Fibroblast of the aortic adventitia (primary cell): ENCODE measurements at places on chromosomes 7 and 10. TPM values are rescaled to one million over a fixed set of nuclear protein-coding genes. Genes with fewer than 3 reads are reported as not detected.

GRCh38 chr7:101973130-101973529 lies 155.7 kb downstream of the CUX1 start:
- no peak for DNase-seq

Gene ITPRID1
- not detected in 2 replicates for total RNA-seq

DNA sequence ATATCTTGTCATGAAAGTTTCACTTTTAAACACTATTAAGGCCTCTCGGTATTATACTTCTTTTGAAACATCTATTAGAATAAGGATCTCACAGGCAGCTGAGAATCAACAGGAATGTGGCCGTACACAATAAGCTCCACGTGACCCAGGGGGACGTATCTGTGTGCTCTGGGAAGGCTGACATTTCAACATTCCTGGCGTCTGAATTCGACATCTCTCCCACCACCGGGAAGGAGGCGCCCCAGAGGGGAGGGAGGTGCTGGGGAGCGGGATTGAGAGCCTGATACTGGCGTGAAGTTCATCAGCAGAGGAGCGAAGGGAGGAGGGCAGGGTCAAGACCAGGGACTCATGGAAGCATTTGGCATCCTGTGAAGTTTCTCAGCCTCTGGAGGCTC lies 401.3 kb downstream of the DNAJB6 start:
- no peak for DNase-seq

Gene PVRIG
- total RNA-seq: not detected in 2 replicates

- no peak for DNase-seq
These were observed 926.3 kb downstream of the NRG3 start for GRCh38 chr10:82801289-82801688.

DNA sequence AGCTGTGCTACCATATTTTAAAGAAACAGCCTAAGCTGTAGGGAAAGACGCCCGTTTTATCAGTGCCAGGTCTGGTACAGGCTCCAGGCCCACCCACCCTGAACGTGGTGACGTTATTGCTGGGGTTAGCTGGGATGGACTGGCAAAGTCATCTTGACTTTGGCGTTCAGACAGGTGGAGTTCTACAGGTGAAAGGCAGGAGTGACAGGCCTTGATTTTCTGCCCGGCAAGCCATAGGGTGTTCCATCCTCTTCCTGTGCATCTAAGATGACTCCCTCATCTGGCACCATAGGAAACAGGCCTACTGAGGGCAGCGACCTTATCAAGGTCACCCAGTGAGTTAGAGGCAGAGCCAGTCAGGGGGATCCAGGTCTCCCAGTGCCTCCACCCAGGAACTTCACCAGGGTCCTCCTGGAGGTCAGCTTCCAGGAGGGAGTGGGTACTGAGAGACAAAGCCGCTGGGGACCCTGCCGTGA lies 41.6 kb downstream of the HK1 start:
- DNase-seq: no peak

DNA sequence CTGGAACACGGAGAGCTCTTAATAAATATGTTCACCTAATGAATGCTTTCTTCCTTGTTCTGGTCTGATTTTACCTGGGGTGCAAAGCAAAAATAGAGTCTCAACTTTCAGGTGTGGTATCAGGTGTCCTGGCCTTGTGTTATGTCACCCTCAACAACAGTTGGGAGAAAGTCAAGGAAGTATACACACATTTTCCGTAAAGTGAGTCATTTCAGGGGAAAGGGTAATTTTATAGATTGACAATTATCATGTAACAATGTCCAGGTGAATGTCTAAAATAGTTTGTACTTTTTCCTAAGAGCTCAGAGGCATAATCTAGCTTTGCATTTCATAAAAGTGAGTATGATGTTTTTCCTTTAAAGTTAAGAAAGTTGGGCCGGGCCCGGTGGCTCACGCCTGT lies 287.4 kb downstream of the SKIDA1 start:
- DNase-seq: no peak

Gene CALML5
- not detected in 2 replicates for total RNA-seq

- DNase-seq: no peak
These were observed 103.5 kb downstream of the ADARB2 start for GRCh38 chr10:1633783-1634182.

Gene CALCR
- total RNA-seq: not detected in 2 replicates

Gene TUBAL3
- total RNA-seq: not detected in 2 replicates

DNA sequence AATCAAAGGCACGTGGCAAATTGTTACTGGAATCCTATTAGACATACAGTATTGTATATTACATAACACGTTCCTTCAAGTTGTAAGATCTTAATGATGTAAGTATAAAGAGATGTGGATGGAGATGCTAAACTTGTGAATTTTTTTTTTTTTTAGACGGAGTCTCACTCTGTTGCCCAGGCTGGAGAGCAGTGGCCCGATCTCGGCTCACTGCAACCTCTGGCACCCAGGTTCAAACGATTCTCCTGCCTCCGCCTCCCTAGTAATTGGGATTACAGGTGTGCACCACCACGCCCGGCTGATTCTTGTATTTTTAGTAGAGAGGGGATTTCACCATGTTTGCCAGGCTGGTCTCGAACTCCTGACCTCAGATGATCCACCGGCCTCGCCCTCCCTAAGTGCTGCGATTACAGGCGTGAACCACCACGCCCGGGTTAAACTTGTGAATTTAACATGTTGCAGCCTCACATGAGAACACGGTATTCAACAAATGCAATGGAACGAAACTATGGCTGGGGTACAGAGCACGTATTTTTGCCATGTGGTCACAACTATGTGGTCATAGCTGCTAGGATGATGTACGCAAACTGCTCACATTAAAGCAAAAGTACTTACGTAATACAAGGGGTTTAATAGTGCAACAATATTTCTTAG lies 818 bp upstream of the SUPV3L1 start:
- DNase-seq: no peak

Gene MET
- 7.5 and 24.1 TPM in 2 replicates for total RNA-seq

DNA sequence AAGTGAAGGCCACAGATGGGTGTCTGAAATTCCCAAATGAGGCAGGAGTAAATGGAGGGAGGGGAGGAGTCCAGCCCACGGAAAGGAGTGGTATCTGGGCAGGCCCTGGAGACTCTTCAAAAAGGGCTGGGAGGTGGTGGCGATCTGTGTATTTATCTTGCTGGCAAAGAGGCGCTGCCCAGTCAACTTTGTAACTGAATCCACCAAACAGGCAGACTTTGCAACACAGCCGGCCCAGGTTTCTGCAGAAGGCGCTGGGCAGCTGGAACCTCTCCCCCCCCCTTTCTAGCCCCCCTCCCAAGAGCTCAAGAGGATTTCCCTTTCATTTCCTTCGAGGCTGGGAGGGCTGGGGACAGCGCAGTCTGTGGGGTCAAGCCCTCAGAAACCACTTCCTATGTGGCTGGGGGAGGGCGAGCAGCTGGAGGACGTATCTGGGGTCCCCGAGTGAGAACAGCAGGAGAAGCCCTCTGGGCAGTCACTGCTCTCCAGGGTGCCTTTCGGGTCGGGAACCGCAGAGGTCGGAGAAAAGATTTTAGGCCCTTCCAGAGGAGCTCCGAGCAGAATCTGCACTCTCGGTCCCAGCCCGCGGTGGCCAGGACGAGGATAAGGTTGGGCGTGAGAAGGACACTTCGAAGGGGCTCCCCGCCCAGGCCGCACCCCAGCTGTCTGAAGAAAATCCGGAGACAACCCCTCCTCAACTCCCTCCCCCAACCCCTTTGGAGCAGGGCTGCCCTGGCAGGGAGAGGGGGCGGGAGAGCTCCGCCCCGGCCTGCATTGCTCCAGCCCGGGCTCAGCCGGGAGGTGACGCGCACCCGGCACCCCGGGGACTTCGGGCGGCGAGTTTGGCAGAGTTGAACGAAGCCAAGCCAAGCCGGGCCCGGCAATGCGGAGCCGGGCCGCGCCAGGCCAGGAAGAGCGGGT lies 965 bp downstream of the ZCCHC24 start:
- peak; percentile 67 for DNase-seq

- DNase-seq: no peak
These were observed 8.7 kb downstream of the HIPK2 start for GRCh38 chr7:139769066-139769465.

DNA sequence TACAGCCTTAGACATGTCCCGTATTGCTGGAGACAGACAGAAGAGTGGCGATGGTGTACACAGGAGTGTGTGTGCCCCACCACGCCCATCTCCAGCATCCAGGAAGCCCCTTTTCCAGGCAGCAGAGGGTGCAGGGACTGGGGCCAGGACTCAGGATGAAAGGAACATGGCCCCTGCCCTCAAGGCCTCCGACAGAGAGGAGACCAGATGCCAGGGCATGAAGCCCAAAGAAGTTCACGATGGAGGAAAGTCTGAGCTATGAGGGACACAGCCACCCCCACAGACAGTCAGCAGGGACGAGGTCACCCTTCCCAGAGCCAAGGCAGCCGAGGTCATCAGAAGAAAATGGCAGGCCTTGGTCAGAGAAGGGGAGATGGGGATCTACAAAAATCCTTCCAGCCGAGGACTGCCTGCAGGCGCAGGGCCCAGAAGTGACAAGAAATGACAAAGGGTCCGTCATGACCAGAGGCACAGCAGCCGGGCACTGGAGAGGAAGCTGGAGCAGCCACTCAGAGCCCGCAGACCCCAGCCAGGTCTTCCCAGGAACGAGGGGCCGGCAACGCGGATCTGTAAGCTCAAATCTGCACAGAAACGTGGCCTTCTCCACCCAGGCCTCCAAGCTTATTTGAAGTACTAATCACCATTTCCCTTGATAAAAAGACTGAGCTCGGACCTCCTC lies 78.7 kb upstream of the PPP2R2D start:
- DNase-seq: no peak

Gene JCAD
- total RNA-seq: 2.3 and 27.9 TPM in 2 replicates

DNA sequence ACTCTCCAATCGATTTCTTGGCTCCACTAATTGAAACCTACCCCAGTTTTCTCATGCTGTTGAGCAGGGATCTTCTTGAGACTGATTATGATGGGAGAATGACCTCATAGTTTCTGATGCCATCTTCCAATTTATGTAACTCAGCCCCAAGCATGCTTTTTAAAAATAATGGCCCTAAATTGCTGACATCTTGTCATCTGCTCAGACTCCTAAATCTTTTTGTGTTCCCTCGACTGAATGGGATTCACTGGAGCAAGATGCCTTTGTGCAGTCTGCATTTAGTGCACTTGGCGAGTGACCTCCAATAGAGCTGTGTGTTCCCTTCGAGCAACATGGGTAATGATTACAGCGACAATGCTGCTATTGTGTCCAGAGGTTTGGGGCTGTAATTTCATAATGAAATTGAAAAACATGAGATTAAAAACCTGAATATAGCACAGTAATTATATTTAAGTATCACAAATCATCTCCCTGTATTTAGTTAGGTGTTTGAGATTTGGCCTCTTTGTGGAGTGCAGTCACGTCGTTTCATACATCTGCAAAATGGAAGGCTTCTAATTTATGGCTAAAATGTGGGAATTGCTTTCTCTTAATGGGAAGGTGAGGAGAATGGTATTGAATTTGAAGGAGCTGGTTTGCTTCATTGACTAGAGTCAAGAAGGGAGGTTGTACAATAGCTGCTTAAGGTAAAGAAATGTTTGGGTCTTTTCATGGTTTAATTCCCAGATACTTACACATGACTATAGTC lies 192.9 kb downstream of the AUTS2 start:
- DNase-seq: no peak

DNA sequence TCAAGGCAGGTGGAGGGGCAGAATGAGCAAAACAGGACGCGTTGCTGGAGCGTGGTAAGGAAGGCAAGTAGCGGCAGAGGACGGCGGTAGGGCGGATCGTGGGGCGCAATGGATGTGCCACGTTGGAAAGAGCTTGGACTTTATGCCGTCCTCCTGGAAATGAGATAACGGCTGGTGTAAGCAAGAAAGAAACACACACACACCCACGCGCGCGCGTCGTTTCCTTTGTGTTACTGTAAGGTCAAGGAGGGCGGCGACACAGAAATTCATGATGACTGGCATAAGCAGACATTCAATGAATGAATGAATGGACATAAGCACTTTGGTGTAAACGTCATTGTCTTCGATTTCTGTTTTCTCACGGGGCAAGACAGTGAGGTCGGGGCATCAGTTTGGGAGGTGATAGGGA lies 683 bp upstream of the ENTPD7 start:
- DNase-seq: peak; percentile 47

- DNase-seq: no peak
These were observed 86.7 kb downstream of the VWDE start for GRCh38 chr7:12316925-12317324.

Gene LIPN
- total RNA-seq: not detected in 2 replicates

GRCh38 chr10:90847436-90847835 lies 10.4 kb downstream of the HTR7 start:
- peak; percentile 75 for DNase-seq

- no peak for DNase-seq
These were observed 534.0 kb upstream of the FOXK1 start for GRCh38 chr7:4147926-4148620.

Gene PDGFA
- total RNA-seq: 4.1 and 20.3 TPM in 2 replicates

Gene AKR1E2
- 1.3 and 4.6 TPM in 2 replicates for total RNA-seq

Gene FAM25G
- total RNA-seq: not detected in 2 replicates

Gene FRMD4A
- 32.1 and 42.4 TPM in 2 replicates for total RNA-seq

Gene FFAR4
- not detected in 2 replicates for total RNA-seq

Gene FAM25C
- total RNA-seq: not detected in 2 replicates

GRCh38 chr10:68897336-68897741 lies 3.8 kb upstream of the DDX50 start:
- peak; percentile 84 for DNase-seq

DNA sequence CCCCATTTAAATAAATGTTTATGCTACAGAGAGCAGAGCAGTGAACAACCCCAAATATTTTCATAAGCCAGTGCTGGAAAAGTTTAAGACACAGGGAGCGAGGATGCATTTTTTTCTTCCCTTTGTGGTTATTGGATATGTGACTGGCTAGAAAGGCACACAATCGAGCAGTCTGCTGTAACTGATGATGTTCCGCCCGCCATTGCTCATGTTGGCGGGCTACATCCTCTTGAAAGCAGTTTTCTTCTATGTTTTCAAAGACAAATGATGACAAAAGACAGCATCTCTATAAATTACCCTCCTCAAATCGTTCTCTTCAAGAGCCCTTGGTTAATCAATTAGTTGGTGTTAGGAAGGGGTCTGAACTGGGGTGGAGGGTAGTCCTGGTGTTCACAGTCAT lies 269.8 kb downstream of the SKAP2 start:
- DNase-seq: no peak

GRCh38 chr10:82331716-82332115 lies 456.7 kb downstream of the NRG3 start:
- no peak for DNase-seq

Gene CALML3
- not detected in 2 replicates for total RNA-seq

DNA sequence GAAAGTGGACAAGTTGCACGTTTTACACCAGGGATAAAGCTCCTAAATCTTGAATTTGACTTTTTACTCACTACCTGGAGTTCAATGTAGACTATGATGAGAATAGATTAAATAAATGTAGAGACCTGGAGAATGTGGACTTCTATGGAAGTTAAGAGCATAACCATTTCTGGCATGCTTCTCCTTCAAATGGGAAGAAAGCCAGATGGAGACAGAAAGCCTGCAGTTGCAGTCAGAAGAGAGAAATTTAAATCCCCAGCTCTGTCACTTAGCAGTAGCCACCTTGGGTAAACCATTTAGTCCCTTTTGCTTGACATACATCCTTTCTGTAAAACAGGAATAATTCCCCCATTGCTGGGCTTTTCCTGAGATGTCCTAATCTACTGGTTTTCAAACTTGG lies 355.3 kb upstream of the AUTS2 start:
- no peak for DNase-seq

DNA sequence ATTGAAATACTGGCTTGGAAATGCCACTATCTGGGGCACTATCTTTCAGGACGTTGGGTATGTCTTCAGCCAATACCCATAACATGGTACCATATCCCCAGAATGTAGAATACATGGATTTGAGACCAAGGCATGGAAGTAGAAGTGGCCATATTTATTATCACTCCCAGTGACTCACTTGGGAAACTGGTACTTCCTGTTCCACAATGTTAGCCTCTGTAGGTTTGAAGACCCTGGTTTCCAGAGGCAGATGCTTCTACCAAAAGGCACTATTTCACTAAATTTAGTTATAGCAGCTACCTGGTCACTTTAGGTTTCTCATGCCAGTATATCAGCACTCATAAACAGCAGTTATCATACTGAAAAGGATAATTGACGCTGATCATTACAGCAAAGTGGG lies 184.2 kb downstream of the CCDC71L start:
- DNase-seq: no peak
